Upper lobe of right lung (tissue), 1 donor: ENCODE measurements at places on chromosomes 11 and 22. TPM values are rescaled to one million over a fixed set of nuclear protein-coding genes. Genes with fewer than 3 reads are reported as not detected.
A peak's percentile ranks its signal among the peaks of the same experiment; 100 is the strongest.

C11orf42 gene
- not detected for total RNA-seq

PIH1D2 gene
- total RNA-seq, result 1.3 TPM

CD6 gene
- 3.9 TPM for total RNA-seq

KCNK4 gene
- total RNA-seq, result not detected

ACTN3 gene
- total RNA-seq, result not detected

KDELR3 gene
- 5.9 TPM for total RNA-seq

MMP12 gene
- 0.75 TPM for total RNA-seq

GRCh38 chr22:42785706-42786499 lies 65.2 kb upstream of the A4GALT start:
- DNase-seq, result no peak
- no peak overlapping the region for H3K27ac ChIP-seq
- H3K27me3 ChIP-seq, result no peaks in the 10 kb centered on the region
- no peak overlapping the region for H3K4me3 ChIP-seq
- H3K4me1 ChIP-seq, result no peaks in the 10 kb centered on the region

DNA sequence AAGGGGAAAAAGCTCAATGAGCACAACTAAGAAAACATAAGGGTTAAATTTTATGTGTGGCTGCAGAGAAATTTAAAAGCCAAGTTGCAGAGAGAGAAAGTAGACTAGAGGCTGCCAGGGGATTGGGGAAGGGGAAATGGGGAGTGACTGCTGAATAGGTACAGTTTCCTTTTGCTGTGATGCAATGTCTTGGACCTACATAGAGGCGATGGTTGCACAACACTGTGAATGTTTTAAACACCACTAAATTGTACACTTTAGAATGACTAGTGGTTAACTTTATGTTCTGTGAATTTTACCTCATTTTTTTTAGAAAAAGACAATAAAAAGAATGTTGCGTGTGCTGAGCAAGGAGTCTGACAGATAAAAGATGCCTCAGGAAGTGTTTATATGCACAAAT lies 36.5 kb downstream of the TENM4 start:
- H3K27ac ChIP-seq, result no peak overlapping the region
- H3K4me3 ChIP-seq, result no peak overlapping the region
- no peak for DNase-seq
- H3K4me1 ChIP-seq, result no peaks in the 10 kb centered on the region
- no peaks in the 10 kb centered on the region for H3K27me3 ChIP-seq

DNA sequence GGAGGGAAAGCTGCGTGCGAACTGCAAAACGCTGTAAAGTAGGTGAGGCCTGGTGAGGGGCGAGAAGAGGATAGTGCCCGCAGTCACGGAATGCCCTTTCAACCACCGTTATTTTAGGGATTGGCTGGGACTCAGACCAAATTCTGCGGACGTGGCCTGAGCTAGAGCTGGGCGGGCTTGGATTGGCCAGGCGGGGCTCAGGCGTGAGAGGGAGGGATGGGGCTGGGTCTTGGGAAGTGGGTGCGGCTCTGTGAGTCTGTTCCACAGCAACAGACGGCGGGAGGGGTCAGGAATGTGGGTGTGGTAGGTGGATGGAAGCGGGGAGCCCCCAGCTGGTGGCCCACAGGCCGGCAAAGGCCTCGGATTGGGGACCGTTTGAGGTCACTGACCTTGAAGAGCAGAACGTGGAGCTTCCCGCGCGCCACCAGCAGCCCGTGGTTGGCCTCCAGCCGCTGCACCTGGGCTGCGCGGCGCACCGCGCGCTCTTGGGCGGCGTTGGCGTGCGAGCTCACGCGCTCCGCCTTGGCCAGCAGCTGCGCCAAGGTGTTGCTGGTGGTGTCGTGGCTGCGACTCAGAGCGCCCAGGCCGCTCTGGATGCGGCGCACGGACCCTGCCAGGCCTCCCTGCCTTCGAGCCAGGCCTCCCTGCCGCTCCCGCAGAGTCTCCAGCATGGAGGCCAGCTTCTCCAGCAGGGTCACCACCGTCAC lies 444 bp downstream of the CAVIN3 start:
- peak overlapping the region; percentile 73 for H3K4me3 ChIP-seq
- H3K27ac ChIP-seq, result peak overlapping the region; percentile 98
- DNase-seq, result peak; percentile 95

- no peak overlapping the region for H3K27ac ChIP-seq
- H3K36me3 ChIP-seq, result peaks cover 9% of the 10 kb centered on the region
- no peak for DNase-seq
- H3K4me1 ChIP-seq, result peaks cover 32% of the 10 kb centered on the region
- no peak overlapping the region for H3K4me3 ChIP-seq
- H3K27me3 ChIP-seq, result no peaks in the 10 kb centered on the region
These were observed 2.8 kb downstream of the PDXP start for GRCh38 chr22:37661160-37661924.

DNA sequence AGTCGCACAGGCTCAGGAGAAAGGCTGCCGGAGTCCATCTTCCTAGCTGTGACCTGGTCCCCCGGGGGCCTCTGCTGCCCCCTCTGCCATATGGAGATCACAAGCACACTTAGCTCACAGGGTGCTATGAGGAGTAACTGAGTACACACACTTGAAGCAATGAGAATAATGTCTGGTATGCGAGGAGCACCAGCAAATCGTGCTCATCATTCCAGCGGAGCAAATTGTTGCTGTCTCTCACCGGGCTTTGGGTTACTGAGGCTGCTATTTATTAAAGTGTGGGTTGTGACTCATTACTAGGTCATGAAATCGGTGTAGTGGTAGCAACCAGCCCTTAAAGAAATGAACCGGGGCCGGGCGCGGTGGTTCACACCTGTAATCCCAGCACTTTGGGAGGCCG lies 48.1 kb upstream of the EIF3D start:
- H3K4me3 ChIP-seq, result no peak overlapping the region
- no peak for DNase-seq
- no peaks in the 10 kb centered on the region for H3K36me3 ChIP-seq
- H3K4me1 ChIP-seq, result no peaks in the 10 kb centered on the region

- H3K4me1 ChIP-seq, result peaks cover 18% of the 10 kb centered on the region
- no peak for DNase-seq
- H3K27me3 ChIP-seq, result no peaks in the 10 kb centered on the region
- no peaks in the 10 kb centered on the region for H3K36me3 ChIP-seq
- peak overlapping the region; percentile 77 for H3K27ac ChIP-seq
These were observed 670 bp downstream of the LSP1 start for GRCh38 chr11:1853376-1854131.

- H3K4me1 ChIP-seq, result no peaks in the 10 kb centered on the region
- peaks cover 69% of the 10 kb centered on the region for H3K27me3 ChIP-seq
- DNase-seq, result no peak
- no peaks in the 10 kb centered on the region for H3K36me3 ChIP-seq
These were observed 46.5 kb downstream of the SLC22A12 start for GRCh38 chr11:64637334-64638017.

DNA sequence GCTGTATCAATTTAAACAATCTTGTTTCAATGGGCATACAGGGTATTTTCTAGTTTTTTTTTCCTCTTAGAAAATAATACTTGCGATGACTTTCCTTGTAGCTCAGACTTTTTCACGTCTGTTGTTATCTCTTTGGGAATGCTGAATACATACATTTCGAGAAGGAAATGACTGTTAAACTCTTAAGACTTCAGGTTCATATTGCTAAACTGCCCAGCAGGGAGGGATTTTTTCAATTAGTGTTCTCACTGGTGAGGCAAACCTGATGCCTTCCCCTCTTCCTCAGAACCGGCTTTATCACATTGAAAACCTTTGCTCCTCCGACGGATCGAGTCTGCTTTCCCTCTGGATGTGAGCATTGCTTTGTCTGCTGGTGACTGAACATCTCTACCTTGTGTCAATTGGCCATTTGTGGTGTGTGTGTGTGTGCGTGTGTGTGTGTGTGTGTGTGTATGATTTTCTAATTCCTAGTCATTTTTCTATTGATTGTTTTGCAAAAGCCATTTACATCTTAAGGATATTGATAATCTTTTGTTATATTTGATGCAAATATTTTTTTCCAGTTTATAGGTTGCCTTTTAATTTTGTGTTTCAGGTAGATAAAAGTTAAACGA lies 6.6 kb downstream of the NEAT1 start:
- H3K4me1 ChIP-seq, result peaks cover 58% of the 10 kb centered on the region
- peak overlapping the region; percentile 100 for H3K27ac ChIP-seq
- DNase-seq, result no peak
- no peaks in the 10 kb centered on the region for H3K27me3 ChIP-seq
- peaks cover 55% of the 10 kb centered on the region for H3K36me3 ChIP-seq
- peak overlapping the region; percentile 98 for H3K4me3 ChIP-seq

DNA sequence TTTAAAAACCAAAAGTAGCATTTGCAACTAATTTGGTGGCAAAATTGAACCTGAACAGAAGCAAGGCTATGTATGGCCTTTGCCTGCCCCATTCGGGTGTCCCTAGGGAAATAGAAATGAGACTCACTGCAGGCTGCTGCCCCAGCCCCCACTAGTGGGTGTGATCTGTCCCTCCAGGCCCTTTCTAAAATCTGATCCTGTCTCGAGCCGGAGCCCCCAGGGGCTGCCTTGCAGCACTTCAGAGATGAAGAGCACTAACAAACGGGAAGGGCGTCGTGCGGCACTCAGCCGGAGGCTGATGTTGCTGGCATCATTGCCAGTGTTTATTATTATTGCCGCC lies 43.2 kb downstream of the CD82 start:
- no peak for DNase-seq
- H3K27me3 ChIP-seq, result no peaks in the 10 kb centered on the region
- no peak overlapping the region for H3K4me3 ChIP-seq
- peaks cover 35% of the 10 kb centered on the region for H3K4me1 ChIP-seq

- no peaks in the 10 kb centered on the region for H3K27me3 ChIP-seq
- H3K27ac ChIP-seq, result no peak overlapping the region
- H3K4me1 ChIP-seq, result no peaks in the 10 kb centered on the region
- H3K36me3 ChIP-seq, result no peaks in the 10 kb centered on the region
- no peak for DNase-seq
- no peak overlapping the region for H3K4me3 ChIP-seq
These were observed 51.2 kb upstream of the SLC22A12 start for GRCh38 chr11:64539711-64540427.

DNA sequence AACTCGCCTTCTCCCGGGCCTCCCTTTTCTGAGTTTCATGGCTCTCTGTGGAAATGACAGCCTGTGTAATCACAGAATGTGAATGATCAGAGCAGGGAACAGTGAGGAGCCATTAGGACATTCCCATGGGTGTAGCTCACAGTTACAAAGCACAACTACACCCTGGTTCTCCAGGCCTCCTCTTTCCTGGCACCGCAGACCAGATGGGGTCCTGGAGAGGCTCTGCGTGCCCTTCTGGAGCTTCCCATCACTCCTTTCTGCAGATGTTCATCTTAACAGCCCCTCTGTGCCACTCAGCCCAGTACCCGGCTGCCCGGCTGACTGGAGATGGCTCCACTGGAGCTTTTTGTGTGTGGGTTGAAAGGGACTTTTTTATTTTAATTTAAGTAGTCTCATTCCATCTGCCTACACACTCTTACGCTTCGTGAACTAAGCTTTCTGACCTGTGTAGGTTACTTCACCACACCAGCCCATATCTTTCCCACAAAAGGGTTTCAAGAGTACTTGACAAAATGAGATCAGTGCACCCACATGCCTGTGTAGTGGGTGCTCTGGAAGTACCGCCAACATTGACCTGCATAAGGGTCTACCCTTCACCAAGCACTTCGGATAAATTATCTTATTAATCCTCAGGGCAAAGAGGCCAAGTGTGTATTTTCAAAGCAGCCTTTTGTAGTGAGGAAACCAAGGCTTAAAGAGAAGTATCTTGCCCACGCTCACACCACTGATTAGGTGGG lies 29.8 kb downstream of the SREBF2 start:
- H3K36me3 ChIP-seq, result peaks cover 14% of the 10 kb centered on the region
- no peak overlapping the region for H3K4me3 ChIP-seq
- H3K4me1 ChIP-seq, result peaks cover 8% of the 10 kb centered on the region
- H3K27me3 ChIP-seq, result no peaks in the 10 kb centered on the region
- peak overlapping the region; percentile 28 for H3K27ac ChIP-seq
- no peak for DNase-seq

GRCh38 chr22:23215294-23216241 lies 35.3 kb downstream of the BCR start:
- H3K27ac ChIP-seq, result peak overlapping the region; percentile 26
- no peaks in the 10 kb centered on the region for H3K27me3 ChIP-seq
- no peak for DNase-seq
- no peak overlapping the region for H3K4me3 ChIP-seq

GRCh38 chr11:32478277-32478731 lies 43.0 kb upstream of the WT1 start:
- H3K4me1 ChIP-seq, result no peaks in the 10 kb centered on the region
- no peaks in the 10 kb centered on the region for H3K27me3 ChIP-seq
- no peak for DNase-seq
- H3K36me3 ChIP-seq, result no peaks in the 10 kb centered on the region

- peaks cover 28% of the 10 kb centered on the region for H3K4me1 ChIP-seq
- peaks cover 39% of the 10 kb centered on the region for H3K36me3 ChIP-seq
- no peaks in the 10 kb centered on the region for H3K27me3 ChIP-seq
- peak overlapping the region; percentile 96 for H3K27ac ChIP-seq
- H3K4me3 ChIP-seq, result peak overlapping the region; percentile 84
These were observed 1.0 kb downstream of the ANKRD42 start for GRCh38 chr11:83194281-83195142.

DNA sequence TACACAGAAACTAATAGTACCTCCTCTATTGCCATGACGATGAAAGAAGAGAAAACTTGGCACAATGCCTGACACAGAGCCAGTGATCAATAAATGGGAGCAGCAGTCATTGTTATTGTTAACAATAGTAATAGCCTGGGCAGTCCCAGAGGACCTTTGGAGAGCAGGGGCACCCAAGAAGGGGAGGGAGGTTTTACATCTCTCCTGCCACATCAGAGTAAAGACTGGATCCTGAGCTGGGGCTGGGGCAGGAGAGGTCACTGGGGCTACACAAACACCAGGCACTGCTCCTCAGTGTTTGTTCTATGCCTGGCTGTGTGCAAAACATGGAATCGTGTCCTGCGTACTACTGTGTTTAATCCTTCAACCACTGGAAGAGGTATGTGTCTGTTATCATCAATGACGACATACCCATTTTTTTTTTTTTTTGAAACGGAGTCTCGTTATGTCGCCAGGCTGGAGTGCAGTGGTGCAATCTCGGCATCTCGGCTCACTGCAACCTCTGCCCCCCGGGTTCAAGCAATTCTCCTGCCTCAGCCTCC lies 25.0 kb upstream of the CREB3L1 start:
- no peak overlapping the region for H3K4me3 ChIP-seq
- H3K4me1 ChIP-seq, result no peaks in the 10 kb centered on the region
- DNase-seq, result no peak
- H3K27me3 ChIP-seq, result no peaks in the 10 kb centered on the region

GRCh38 chr11:104164028-104164520 lies at the start of gene PDGFD:
PDGFD (minus strand) TSS chr11:104164147.
- H3K27me3 ChIP-seq, result no peaks in the 10 kb centered on the region
- peak within 1 kb of the TSS; percentile 50 for H3K4me3 ChIP-seq
- no peaks in the 10 kb centered on the region for H3K4me1 ChIP-seq
- H3K27ac ChIP-seq, result no peak within 1 kb of the TSS
- DNase-seq, result peak; percentile 73

DNA sequence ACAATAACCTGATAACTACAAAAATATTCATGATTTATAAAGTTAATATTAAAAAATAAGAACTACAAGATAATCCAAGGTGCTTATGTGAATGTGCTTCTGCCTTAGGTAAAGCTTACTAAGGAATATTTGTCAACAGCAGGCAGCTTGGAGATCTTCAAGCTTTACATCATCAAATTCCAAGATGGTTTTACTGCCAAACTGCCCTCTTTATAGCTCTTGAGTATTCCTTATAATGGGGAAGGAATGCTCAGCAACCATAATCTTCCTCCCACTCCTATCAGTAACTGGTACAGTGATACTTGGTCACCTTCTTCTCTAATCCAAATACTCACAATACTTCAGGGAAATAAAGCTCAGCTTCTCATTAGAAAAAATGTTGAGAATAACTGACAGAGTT lies 30.1 kb downstream of the SBF2 start:
- H3K4me3 ChIP-seq, result no peak overlapping the region
- H3K36me3 ChIP-seq, result no peaks in the 10 kb centered on the region
- no peaks in the 10 kb centered on the region for H3K27me3 ChIP-seq
- H3K27ac ChIP-seq, result no peak overlapping the region

- H3K4me3 ChIP-seq, result no peak overlapping the region
- H3K27me3 ChIP-seq, result peaks cover 33% of the 10 kb centered on the region
- H3K4me1 ChIP-seq, result no peaks in the 10 kb centered on the region
- no peak for DNase-seq
- H3K36me3 ChIP-seq, result no peaks in the 10 kb centered on the region
These were observed 2.3 kb upstream of the ANO1 start for GRCh38 chr11:70075836-70076235.
